ENCODE measurements at places on chromosomes 4 and X.

DNA sequence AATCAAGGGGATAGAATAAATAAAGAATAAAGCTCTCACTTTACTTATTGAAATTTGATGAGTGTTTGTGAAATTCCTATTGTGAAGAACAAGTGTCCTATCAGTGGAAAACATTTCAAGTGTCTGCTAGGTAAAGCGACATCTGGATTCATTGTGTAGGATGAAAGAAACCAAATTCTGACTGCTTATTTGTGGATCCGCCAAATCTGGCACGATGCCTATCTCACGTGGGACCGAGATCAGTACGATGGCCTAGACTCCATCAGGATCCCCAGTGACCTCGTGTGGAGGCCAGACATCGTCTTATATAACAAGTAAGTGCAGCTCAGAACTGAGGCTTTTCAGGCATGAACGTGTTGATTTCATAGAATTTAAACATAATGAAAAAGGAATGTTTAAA lies 1.9 kb downstream of the CHRNA9 start:
- no peak for DNase-seq

GRCh38 chrX:15911734-15912550 lies 57.3 kb upstream of the AP1S2 start:
- DNase-seq: no peak

DNA sequence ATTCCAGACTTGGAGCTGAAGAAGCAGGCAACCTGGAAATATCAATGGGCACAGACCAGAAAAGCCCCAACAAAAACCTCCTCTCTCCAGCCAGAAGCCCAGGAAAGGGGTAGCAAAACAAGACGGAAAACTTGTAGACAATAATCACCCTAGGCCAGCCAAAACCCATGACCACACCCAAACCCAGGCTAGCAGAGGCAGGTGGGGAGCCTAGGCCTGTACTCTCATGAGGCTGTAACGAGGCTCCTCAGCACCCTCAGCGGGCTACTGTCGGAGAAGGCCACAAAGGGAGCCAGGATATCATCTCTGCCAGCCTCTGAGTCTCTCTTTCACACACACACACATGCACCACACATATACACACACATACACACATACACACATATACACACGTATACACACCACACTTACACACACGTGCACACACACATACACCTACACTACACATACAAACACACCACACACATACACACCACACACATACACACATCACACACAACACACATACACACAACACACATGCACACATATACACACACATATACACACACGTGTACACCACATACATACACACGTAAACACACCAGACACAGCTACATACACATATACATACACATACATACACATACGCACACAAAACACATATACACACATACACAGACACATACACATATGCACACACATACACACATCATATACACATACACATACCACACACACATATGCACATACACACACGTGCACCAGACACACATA lies 90.6 kb downstream of the FHDC1 start:
- DNase-seq: no peak

DNA sequence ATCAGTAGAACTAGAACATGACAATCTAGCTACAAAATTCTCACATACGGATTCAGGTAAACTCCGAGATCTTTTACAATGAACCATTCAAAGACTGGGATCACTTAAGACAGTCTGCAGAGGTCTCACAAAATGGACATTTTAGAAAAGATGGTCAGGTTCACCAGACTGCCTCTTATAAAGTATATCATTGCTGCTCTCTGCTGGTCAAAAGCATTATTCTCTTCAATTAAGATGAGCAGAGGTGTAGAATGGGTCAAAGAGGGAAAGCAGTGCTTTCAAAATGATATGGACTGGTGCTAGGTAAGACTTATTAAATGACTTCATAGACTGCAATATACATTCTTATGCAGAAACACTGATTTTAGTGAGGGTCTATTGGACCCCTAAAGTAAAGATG lies 434.7 kb downstream of the PACRGL start:
- no peak for DNase-seq

- no peak for DNase-seq
These were observed 130.0 kb upstream of the VAMP7 start for GRCh38 chrX:155751131-155751530.

- no peak for DNase-seq
These were observed 400.9 kb downstream of the SH2D1A start for GRCh38 chrX:124747295-124747694.

GRCh38 chr4:143099693-143100092 lies 85.0 kb upstream of the USP38 start:
- no peak for DNase-seq

GRCh38 chr4:1599026-1599481 lies 85.1 kb downstream of the FAM53A start:
- no peak for DNase-seq

DNA sequence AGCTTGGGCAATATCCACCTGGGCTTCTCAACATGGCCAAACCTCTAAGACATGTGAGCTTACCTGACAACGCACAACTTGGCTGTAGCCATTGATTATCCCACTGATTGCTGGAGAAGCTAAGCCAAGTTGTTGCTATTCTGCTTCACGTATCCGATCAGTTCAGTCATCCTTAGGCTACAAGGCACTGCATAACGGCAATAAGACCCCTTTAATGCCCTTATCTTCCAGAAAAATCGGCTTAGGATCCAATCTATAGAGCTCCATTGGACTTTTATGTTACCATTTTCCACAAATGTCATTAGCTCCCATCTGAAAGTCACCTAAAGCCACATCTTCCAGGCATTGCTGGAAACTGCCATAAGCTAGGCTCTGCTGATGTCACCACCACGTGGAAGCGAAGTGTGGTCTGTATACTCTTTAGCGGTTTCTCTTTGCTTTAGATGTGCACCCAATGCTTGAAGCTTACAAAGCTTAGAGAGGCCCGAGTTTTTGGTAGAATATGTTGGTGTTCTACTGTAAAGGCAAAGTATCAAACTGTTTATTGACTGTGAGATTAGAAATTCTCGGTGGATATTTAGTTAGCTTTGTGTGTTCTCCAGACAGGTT lies 163.1 kb downstream of the CPE start:
- no peak for DNase-seq

DNA sequence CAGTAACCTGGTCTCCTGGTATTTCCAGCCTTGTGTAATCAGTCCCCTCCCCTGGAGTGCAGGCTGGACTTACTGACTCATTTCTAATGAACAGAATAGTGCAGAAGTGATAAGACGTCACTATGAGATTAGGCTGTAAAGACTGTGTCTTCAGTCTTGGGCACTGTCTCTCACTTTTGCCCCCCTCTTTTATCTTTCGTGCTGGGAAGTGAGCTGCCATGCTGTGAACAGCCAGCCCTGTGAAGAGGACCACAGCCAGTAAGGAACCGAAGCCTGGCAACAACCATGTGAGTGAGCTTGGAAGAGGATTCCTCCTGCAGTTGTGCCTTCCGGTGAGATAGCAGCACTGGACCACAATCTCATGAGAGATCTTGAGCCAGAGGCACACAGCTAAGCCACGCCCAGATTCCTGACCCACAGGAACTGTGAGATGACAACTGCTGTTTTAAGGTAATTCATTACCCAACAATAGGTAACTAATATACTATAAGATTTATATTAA lies 67.5 kb upstream of the GPR34 start:
- DNase-seq: no peak

DNA sequence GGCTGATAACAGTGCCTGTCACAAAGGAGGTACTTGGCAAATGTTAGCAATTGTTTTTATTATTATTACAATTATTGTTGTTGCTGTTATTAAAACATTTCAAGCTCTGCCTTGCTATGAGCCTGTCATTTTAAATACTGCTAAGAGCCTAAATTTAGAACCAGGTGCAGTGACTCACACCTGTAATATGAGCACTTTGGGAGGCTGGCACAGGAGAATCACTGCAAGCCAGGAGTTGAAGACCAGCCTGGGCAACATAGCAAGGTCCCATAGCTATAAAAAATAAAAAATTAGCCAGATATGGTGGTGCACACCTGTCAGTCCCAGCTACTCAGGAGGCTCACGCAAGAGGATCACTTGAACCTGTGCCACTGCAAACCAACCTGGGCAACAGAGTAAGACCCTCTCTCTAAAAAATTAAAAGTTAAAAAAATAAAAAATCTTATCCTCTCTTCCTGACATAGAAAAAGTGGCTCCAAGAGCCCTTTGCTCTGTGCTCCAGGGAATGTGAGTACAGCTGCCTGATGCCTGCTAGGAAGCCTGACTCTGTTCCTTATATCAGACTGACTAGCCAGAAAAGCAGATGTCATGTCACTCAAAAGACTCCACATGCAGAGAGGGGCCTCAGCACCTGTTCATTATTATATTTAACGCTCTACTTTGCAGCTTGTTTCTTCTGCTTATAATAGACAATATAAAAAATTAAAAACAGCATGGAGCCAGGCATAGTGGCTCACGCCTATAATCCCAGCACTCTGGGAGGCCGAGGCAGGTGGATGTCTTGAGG lies 234.0 kb downstream of the OPHN1 start:
- no peak for DNase-seq

GRCh38 chr4:7815562-7815961 lies 124.1 kb downstream of the AFAP1 start:
- DNase-seq: no peak

DNA sequence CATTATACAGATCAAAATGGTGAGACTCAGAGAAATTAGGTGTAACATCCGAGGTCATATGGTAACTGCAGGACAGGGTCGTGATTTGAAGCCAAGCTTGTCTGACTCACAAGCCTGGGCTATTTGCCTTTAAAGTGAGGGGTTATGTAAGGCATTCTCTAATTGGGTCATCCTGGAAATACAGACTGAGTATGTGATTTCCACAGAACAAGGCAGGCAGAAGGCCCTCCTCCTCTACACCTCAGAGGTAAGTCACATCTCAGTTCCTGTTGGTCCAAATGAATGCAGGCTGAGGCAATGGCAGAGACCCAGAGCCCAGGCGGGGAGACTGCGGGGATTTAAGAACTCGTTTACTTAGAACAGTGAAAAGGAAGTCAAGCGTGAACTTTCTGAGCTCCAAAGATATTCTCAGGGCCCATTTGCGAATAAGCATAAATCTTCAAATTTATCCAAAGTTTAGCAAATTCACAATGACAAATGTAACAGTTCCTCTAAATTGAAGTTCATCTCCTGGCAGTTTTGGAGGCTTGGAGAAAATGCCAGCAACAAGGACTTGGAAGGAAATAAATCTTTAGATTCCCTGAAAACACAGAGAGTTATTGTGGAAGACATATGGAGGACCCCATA lies 153.3 kb downstream of the LDB2 start:
- no peak for DNase-seq

DNA sequence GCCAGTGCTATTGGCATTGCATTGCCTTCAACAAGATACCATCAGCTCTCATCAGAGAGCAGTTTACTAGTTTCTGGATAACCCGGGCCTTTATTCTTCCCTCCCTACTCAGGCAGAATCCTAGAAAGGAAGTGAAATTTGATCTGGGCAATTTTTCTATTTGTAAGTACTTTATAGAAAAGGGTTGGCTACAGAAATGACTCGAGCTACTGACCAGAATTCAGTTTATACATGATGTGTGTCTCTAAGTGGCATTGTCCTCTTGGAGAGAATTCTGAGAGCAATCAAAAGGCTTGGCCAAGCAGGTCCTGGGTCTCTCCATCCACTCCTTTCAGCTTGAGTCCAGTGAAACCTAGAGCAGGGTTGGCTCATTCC lies 192.7 kb upstream of the LEF1 start:
- no peak for DNase-seq

GRCh38 chr4:140735779-140736391 lies 20.3 kb downstream of the TBC1D9 start:
- no peak for DNase-seq

- no peak for DNase-seq
These were observed 52.6 kb downstream of the CASK start for GRCh38 chrX:41870719-41871151.

DNA sequence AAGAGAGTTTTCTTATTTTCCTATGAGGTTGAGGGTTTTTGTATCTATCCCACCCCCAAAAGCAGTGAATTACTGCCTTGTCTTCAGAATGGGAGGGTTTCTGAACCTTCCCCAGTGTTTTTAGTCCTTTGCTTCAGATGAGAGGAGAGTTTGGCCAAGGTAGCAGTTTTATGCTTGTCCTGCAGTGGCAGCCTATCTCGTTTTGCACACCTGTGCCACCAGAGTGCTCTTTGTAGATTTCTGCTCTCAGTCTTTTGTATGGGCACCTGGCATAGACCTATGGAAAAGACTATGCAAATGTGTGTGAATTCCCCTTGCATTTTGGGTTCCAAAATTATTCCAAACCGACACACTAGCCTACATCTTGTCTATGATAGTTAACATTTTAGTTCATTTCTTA lies 5.8 kb downstream of the TBC1D19 start:
- DNase-seq: no peak

DNA sequence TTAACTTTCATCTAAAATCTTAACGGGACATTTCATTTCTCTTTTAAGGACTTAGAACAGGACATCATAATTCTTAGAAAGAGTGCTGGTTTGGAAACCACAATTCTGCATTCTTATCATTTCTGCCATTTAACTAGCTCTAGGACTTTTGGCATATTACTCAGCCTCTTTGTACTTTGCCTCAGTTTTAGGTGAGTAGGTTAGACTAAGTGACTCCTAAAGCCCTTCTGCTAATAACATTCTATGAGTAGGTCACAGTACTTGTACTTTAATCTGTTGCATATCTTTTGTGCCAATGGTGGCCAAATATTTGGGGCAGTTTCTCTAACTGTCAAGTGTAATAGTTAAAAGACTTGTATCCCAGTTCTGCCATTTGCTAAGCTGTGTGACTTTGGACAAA lies 115.4 kb upstream of the NUDT6 start:
- no peak for DNase-seq

DNA sequence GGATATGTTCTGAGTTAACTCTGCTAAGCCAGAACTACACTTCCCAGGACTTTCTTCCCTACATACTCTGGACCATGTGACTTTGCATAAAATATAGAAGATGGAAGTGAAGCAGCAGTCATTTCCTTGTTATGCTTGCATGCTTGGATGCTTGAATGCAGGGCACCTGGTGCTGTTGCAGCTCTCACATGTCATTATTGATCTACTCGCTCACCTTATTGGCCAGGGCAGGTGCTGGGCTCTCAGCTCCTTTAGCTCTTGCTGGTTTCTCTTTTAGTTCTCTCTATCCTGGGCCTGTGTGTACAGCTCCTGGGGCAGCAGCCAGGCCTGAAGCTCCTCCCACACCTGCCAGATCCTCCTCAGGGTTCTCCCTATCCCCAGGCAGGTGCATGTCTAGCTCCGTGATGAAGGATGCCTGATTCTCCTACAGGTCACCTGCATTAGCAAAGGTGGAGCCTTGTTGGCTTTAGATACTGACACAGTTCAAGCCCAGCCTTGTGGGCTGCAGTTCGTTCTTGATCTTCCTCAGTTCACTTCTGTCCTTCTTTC lies 53.3 kb downstream of the MED28 start:
- DNase-seq: no peak

GRCh38 chr4:26467724-26468123 lies 22.6 kb downstream of the CCKAR start:
- DNase-seq: no peak

DNA sequence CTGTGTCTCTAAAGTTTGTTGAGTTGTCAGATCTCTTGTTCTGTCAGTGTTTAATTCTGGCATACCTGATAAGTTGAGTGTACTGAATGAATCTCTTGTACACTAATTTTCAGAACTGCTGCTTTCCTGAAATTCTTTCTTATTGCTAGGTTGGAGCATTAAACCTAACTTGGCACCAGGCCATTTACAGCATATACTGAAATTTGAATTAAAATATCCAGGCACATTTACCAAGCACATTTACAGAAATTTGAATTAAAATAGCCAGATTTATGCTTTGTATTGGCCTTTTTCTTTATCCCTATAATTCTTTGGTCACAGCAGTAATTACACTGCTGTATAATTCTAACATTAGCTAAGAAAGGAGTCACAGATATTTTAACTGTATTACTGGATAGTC lies 8.9 kb downstream of the TMEM33 start:
- DNase-seq: no peak

- DNase-seq: no peak
These were observed 195.5 kb downstream of the PTTG2 start for GRCh38 chr4:38155589-38156294.
